ENCODE measurements at places on chromosomes 1 and 21.

DNA sequence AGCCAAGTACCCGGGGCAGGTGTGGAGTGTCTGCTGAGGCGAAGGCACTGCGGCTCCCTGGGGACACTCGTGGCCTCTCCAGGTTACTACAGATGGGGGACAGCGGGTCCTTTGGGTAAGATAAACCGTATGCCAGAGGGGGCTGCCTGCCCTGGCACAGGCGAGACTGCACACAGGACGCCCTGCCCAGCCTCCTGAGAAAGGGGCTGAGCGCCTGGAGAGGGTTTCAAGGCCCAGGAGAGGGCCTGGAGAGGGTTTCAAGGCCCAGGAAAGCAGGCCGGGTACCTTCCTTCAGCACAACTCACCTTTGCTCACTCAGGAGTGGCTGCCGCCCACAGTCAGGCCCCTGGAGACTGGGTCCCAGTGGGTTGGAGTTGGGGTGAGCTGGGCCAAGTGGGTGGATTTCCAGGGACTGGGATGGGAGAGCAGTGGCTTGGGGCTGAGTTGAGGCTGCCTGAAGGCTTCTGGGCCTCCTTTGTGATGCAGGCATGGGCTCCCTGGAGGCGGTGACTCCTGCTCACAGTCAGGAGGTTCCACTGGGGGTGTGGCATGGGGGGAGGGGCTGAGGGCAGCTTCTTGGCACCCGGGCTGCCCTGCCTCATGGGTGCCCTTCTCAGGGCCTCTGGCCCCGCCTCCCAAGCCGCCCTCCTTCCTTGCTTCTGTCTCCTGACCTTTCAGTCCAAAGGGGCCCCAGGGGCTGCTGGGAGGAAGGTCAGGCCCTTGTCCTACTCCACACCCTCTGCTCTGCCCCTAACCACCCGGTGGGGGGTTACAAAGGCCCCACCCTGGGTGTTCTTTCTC lies at the start of gene MMEL1:
MMEL1 (minus strand) TSS at position 456 of the 801 bp plus-strand sequence. CDS start 3,532 bp downstream, outside the sequence.
- DNase-seq: no peak

DNA sequence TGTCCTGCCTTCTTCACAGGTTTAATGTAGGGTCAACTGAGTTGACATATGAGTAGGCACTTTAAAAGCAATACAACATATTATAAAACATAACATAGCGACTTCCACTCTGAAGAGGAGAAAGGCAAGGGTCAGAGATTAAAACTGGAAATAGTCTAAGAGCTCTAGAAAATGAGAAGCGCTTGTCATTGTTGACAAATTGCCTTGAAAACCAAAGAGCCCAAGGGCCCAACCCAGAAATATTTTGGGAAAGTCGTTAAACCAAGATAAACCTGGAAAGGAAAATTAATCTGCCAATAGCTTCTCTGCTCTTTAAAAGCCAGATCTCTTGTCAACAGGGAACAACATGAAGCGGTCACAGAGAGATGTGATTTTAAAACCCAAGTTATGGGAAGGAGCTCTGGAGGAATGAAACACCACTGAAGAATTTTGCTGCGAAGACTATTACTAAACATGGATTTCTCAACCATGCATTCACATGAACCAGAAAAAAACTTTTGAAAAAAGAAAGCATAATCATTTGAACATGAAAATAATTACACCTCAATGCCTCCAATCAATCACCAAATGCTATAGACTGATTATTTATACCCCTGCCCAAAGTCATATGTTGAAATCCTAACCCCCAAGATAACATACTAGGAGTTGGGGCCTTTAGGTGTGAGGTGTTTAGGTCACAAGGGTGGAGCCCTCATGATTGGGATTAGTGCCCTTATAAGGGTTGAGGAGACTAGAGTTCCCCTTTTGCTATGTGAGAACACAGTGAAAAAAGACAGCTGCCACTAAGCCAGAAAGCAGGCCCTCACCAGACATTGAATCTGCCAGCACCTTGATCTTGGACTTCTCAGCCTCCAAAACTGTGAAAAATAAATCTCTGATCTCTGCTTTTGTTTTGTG lies 33.0 kb upstream of the MTF1 start:
- DNase-seq: no peak

GRCh38 chr1:211695135-211695816 lies 19.9 kb upstream of the NEK2 start:
- no peak for DNase-seq

- DNase-seq: no peak
These were observed 71.2 kb downstream of the VWA5B1 start for GRCh38 chr1:20361805-20362381.

GRCh38 chr1:156103521-156103947 lies 11.0 kb upstream of the LMNA start:
- no peak for DNase-seq

DNA sequence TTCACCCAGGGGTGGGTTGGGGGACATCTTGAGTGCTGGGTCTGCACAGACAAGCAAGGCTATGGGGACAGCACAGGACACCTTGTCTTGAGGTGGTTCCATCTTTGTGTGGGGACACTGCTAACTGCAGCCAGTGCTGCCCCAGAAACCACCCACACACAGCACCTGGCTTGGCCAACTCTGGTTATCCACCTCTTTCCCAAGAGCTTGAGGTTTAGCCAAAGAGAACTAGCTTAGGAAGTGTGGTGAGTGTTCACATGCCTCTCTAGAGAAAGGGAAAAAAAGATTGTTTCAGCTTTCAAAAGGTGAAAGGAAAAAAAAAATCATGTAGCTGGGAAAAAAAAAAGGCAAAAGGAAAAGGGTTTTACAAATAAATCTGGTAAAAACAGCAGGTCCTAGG lies 32.4 kb downstream of the BCAR3 start:
- no peak for DNase-seq

DNA sequence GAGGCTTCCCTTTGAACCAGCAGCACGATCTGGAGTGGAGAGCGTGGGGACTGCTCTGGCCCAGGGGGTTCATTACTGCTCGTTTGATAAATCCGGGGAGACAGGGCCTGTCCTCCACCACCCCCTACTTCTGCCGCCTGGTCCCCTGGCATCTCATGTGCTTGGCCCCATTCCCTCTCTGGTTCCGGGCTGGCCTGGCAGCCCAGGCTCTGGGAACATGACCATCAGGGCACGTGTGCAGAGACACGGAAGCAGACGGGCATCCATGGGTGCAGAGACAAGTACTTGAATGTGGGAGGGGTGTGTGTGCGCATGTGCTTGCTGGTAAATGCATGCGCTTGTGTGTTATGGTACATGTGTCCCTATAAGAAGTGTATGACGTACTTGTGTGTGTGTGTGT lies 75.5 kb downstream of the KIRREL1 start:
- DNase-seq: no peak

DNA sequence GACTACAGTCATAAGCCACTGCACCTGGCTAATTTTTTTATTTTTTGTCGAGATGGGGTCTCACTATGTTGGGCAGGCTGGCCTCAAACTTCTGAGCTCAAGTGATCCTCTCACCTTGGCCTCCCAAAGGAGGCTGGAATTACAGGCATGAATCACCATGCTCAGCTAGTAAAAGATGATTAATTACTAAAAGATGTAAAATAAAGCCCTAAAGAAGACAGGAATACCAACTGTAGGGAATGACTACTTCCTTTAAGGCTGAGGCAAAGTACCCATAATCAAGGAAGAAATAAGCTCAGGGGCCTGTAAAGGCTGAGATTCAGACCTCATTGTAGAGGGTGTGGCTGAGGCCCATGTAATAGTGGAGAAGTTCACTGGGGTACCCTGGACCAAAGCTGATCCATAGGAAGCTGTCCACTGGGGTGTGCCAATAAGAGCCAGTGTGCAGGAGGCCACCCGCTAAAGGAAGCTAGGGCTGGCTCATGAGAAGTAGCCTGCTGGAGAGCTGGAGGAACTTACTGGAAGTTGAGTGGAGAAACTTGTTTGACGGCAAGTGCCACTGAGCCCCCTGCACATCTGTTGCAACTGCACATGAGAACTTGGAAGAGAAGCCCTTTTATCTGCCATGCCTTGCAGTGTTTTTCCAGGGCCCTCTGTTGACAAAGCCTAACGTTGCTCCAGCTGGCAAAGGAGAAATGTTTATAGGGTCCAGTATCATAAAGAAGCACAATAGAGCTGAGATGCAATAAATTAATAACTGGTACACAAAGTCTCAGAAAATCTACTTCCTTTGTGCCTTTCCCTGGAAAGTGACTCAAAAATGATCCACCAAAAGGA lies 17.8 kb upstream of the SERTAD4 start:
- DNase-seq: no peak

- DNase-seq: no peak
These were observed 15.2 kb downstream of the PTTG1IP start for GRCh38 chr21:44858291-44858690.

- no peak for DNase-seq
These were observed 127.2 kb downstream of the LACTBL1 start for GRCh38 chr1:22845398-22845935.

DNA sequence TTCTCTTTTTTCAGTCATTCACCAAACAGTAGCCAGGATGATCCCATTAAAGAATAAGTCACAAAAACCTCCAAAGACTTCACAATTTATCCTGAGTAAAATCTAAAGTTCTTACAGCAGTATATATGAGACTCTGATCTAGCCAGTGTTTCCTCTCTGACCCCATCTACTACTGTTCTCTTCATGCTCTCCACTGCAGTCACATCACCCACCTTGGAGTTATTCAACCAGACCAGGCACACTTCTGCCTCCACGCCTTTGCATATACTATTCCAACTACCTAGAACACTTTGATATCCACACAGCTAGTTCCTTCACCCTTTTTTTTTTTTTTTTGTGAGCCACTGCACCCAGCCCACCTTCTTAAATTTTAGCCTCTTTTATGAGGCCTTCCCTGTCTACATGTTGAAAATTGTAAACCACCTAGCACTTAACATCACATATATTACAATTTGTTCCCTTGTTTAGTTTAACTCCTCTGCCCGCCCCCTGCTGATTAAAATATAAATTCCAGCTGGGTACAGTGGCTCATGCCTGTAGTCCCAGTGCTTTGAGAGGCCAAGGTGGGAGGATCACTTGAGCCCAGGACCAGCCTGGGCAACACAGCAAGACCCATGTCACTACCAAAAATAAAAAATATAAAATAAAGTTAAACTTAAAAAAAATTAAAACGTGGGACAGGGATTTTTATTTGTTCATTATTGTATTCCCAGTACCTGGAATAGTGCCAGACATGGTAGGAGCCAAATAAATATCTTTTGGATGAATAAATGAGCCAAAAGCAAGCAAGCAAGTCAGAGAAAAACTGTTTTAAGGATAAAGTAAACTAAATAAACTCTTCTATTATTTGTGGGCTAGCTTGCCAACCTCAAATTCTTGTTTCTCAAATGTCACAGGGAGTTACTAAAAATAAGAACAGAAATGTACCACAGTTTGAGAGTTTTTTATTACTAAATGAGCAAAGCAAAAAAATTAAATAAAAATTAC lies 35.2 kb upstream of the MUTYH start:
- DNase-seq: no peak

GRCh38 chr1:84995484-84996334 lies 1.2 kb downstream of the MCOLN2 start:
- DNase-seq: no peak

DNA sequence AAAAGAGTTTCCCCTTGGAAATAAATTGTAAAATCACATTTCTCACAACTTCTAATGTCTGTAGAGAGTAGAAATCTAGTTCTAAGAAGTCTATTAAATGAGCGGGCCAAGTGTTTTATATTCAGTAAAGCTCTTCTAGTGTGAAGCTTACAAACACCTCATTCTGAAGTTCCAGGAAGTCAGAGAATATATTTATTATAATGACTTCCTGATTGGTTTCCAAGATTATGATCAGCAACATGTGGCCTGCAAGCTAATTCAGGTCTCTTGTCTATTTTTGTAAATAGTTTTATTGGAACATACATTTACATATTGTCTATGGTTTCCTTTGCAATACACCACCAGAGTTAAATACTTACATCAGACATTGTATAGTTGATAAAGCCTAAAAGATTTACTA lies 603.9 kb downstream of the AMY1C start:
- DNase-seq: no peak

DNA sequence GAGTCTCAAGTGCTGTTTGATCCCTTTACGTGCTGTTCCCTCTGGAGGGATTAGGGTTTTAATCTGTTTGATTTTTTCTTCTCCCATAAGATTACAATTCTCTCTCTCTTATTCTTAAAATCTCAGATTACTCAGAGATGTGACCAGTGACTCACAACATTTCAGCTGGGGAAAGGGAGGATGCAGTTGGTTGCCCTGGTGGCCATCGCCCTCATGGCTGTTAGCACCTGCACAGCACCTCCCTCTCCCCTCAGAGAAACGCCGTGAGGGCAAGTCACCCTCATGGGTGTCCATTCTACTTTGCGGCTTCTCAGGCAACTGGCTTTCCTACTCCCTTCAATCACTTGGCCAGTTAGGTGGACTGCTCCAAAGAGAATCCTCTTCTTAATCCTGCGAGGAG lies 42.4 kb upstream of the KCNA3 start:
- DNase-seq: no peak

DNA sequence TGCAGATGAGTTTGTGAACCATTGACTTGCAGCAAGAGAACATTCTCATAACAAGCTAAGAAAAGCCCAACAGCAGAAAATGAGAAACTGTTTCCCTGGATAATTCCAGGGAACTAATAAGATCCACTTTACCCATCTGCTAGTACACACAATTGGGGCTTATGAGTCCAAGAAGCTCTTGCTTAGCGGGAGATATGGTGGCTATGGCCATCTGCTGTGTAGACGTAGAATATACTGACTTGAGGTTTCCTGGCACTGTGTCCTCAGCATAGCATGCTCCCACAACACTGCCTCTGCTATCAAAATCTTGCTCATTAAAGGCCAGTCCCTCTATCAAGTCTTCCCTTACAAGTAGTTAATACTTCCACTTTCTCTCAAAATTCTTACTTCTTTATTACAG lies 6.8 kb upstream of the RXRG start:
- no peak for DNase-seq

DNA sequence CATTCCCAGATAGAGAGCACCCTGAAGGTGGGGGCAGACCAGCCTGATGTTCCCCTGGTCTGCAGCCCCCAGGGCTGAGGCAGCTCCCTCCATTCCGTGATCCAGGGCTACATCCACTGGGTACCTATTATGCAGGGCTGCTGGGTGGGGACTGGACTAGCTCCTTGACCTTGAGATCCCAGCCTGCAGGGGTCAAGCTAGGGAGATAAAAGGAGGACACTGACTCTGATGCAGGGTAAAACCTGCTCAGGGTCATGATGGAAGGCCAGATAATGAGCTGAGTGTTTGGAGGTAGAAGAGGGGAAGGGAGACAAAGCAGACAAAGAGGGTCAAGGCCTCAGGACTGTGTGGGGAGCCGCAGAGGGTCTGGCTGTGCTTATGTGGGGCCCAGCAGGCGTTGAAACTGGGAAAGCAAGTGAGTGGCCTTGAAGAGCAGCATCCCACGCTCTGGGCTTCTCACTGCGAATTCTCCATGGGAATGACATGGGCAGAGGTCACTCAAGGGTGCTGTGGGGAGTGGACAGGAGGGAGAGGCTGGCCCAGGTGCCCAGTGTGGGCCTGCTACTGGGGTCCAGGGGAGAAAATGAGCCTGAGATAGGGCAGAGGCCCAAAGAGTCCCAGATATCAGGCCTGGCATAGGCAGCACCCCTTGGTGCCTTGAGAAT lies 9.7 kb downstream of the FOXO6 start:
- DNase-seq: no peak

Measured in stimulated activated CD8-positive, alpha-beta memory T cell treated with anti-CD3 and anti-CD28 coated beads, Interleukin-12 subunit alpha, Interleukin-12 subunit beta, amount 100 ng/mL, for 4 hours (primary cell).